ENCODE measurements at places on chromosomes 2 and 18.

- no peak for DNase-seq
Observed at GRCh38 chr2:7627583-7627982, 710.4 kb downstream of the RNF144A start.

DNA sequence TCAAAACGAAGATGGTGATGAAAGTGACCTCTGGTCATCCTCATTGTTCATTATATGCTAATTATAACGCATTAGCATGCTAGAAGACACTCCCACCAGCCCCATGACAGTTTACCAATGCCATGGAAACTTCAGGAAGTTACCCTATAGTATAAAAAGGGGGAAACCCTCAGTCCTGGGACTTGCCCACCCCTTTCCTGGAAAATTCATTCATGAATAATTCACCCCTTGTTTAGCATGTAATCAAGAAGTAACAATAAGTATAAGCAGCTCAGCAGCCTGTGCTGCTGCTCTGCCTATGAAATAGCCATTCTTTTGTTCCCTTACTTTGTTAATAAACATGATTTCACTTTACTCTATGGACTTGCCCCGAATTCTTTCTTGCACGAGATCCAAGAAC lies 70.5 kb upstream of the CHAC2 start:
- DNase-seq = no peak

DNA sequence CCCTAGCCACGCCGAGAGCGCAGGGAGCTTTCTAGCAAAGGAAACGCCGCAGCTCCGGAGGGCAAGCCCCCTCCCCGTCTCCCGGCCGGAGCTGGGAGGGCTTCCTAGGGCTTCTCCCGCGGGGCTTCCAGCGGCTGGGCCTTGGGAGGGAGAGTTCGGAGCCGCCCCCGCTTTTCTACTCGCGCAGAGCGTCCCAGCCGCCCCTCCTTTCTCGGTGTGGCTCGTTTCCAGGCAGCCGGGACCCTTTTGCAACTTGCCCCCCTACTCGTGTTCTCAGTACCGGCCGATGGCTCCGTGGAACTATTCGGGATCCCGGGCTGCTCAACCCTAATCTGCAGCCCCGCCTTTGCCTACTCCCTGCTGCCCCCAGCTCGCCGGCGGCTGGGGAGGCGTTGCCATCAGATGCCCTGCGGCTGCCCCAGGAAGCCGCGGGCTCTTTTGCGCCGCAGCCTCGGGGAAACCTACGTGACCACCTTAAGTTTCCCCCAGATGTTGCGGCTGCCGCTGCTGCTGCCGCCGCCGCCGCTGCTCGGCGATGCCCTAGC lies 1.5 kb upstream of the NR4A2 start:
- no peak for DNase-seq

- no peak for DNase-seq
Observed at GRCh38 chr2:234060236-234060635, 9.7 kb downstream of the SPP2 start.

- DNase-seq = no peak
Observed at GRCh38 chr2:200431996-200432705, 77.7 kb downstream of the KCTD18 start.

DNA sequence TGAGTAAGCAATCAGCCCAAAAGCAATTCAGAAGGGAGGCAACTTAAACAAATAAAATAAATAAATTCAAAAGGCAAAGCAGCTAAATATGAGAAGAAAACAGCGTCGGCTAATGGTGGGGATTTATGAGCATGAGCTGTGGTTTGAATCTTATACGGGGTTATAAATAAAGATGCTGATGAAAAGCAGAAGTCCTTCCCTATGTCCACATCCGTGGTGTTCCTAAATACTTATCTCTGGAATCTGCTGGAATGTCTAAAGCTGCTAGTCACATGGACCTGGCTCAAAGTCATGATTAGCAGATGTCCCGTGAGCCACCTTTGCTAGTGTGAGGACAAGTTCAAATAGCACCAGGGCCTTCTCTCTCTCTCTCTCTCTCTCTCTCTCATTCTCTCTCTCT lies 33.8 kb downstream of the SMIM21 start:
- no peak for DNase-seq

GRCh38 chr18:55105873-55106272 lies 146.6 kb upstream of the CCDC68 start:
- DNase-seq = no peak

DNA sequence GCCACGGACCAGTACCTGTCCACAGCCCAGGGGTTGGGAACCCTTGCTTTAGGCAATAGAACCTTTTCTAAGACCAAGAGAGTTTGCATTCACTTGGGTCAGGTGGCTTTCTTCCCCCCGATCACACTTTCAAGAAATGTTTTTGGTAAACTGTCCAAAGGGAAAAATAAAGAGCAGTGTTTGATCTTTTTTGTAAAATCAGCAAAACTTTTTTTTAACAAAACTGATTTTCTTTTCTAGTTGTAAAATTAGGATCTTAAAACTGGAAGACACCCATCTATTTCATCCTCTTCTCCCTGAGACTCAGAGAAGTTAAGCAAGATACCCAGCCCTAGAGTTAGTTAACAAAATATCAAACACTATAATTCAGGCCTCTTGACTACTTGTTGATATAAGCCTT lies 6.1 kb upstream of the SESTD1 start:
- DNase-seq = no peak

DNA sequence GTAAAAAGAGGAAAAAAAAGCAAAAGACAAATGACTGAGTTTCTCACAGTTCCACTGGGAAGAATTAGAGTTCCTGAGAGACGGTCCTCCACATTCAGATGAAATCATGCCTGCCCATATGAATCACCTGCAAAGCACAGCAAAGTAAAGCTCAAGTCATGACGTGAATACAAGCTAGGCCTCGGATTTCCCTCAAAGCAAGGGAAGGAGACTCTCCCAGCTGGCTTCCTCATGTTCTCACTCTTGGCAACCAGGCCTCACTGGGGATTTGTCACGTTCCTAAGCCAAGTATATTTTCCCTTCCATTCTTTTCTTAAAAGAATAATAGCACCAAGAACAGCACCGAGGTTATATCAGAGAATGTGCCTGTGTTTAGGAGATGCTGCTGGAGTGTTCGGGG lies 47.0 kb downstream of the CYP27C1 start:
- DNase-seq = peak; percentile 71

DNA sequence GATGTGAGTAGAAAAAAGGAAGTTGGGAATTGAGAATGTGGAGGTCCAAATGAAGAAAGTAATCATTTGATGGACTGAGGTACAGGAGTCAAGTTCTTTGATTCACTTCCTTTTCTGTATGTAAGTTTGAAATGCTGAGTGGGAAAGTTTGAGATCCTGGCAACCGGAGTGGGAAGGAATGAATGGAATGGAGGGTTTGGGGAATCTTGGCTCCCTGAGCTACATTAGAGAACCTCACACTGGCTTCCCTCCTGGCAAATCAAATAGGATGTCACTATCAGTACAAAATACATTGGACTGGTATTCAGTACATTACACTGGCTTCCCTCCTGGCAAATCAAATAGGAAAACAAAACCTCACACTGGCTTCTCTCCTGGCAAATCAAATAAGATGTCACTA lies 9.8 kb upstream of the RNF138 start:
- DNase-seq = no peak

- DNase-seq = no peak
Observed at GRCh38 chr2:129347486-129348217, 631.8 kb upstream of the RAB6C start.

- DNase-seq = no peak
Observed at GRCh38 chr2:36792951-36793350, 96.4 kb downstream of the VIT start.

- no peak for DNase-seq
Observed at GRCh38 chr2:139790807-139791752, 1010.9 kb upstream of the NXPH2 start.

- no peak for DNase-seq
Observed at GRCh38 chr18:40367576-40367975, 1587.5 kb upstream of the PIK3C3 start.

DNA sequence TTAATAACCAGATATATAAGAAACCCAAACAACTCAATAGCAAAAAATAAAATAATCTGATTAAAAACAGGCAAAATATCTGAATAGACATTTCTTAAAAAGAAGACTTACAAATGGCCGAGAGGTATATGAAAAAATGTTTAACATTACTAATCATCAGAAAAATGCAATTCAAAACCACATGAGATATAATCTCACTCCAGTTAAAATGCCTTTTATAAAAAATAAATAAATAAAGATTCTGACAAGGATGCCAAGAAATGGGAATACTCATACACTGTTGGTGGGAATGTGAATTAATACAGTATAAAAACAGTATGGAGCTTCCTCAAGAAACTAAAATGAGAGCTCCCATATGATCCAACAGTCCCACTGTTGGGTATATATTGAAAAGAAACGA lies 33.9 kb upstream of the BMP10 start:
- no peak for DNase-seq

DNA sequence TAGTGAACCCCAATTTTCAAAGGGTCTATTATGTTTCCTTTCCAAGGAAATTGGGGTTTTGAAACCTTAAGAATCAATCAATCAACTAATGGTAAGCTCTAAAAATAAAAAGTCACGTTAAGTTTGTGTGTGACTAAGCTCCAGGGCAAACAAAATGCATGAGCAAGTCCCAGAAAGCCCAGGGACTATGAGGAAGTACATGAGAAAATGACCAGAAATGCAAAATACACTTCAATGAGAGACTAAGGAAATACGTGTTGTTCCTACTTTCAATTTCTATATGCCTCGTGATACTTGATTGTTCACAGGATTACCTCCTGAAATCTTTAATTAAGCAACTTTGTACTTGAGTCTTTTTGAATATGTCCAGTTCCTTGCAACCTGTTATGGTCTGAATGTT lies 684.4 kb upstream of the SYT4 start:
- no peak for DNase-seq

DNA sequence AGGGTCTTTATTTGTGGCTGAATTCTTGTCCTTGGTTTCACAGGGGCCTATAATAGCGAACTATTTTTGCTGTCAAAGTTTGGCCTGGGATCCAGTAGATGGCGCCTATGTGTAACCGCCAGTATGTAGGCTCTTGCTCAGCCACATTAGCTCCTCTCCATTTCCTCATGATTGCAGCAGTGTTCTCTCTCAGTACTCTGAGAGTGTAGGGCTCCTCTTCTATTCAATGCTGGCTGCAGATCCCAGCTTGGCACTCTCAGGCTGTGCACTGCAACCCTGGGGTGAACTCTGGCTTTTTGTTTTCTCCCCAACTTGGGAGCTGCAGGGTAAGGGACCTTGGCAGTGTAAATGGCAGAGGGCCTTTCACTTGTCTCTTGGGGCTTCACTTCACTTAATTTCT lies 344.6 kb upstream of the CHAC2 start:
- DNase-seq = no peak

GRCh38 chr2:221553333-221553732 lies 18.8 kb downstream of the EPHA4 start:
- no peak for DNase-seq

DNA sequence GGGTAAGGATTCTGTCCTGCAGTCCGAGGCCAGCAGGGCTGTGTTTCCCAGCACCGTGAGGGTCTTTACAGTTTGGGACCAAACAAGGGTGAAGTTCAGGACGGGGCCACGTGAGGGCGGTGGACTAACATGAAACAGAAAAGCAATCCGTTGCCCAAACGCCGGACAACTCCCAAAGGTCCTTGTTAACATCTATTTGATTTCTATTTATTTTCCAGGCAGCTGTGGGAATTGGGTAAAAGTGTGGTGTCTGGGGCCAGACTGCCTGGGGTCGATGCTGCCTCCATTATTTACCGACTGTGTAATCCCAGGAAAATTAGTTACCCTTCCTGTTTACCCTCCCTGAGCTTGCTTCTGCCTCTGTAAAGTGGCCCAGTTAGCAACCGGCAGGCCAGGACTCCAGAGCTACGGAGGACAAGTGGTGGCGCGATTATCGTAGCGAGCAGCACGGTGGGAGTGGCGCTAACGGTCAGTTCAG lies 66.3 kb upstream of the TCF7L1 start:
- peak; percentile 26 for DNase-seq
